ENCODE measurements at places on chromosomes 16 and 17. TPM values are rescaled to one million over a fixed set of nuclear protein-coding genes. Genes with fewer than 3 reads are reported as not detected.
A peak's percentile ranks its signal among the peaks of the same experiment; 100 is the strongest.

Gene TBX21
- total RNA-seq: 22.8 TPM

Gene OTOP2
- total RNA-seq: not detected

Gene CD300LB
- not detected for total RNA-seq

Gene OR2C1
- total RNA-seq: not detected

Gene NPIPB6
- 4.5 TPM for total RNA-seq

Gene INCA1
- 0.54 TPM for total RNA-seq

Gene SDK2
- 31.1 TPM for total RNA-seq

Gene CFAP97D1
- total RNA-seq: not detected

DNA sequence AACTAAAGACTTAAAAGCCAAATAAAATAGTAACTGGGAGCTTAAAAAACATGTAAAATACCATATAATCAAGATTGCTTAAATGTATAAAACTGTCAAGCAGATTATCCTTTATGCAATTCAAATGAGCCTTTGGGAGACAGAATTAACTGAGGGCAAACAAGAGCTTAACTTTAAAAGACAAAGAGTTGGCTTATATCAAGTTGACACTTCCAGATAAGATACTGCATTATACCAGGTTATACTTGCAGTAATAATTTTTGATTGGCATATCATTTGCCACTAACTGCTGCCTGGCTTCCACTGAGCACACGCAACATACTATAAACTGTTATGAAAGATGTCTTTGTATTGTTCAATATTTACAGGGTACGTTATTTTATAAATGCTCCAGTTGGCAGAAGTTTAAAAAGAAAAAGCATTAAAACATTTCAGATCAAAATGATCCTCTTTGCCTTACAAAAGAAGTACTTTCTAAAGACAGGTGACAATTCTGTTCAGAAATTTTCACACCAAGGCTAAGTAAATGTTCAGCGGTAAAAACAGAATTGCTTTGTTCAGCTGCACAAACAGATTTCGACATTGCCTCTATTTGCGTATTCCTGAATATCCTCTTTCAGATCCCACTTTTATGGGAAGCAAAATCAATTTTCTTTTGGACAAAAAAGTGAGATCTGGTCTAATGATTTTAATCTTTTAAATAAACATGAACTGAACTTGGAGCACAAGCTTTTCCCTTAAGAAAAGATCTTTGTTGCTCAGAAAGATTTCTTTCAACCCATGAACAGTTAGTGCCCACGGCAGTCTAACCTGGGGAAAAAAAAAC, 50.7 kb downstream of the TOX3 start:
- DNase-seq: no peak
- no peak overlapping the region for H3K4me3 ChIP-seq
- no peaks in the 10 kb centered on the region for H3K4me1 ChIP-seq
- H3K27me3 ChIP-seq: no peaks in the 10 kb centered on the region

- no peak for DNase-seq
- no peaks in the 10 kb centered on the region for H3K36me3 ChIP-seq
- peaks cover 5% of the 10 kb centered on the region for H3K4me1 ChIP-seq
- no peak overlapping the region for H3K4me3 ChIP-seq
- H3K27me3 ChIP-seq: peaks cover 4% of the 10 kb centered on the region
Measured at GRCh38 chr17:36868777-36869176, 68.5 kb upstream of the LHX1 start.

GRCh38 chr16:21603928-21604327, 4.6 kb downstream of the METTL9 start:
- no peaks in the 10 kb centered on the region for H3K27me3 ChIP-seq
- H3K4me1 ChIP-seq: peaks cover 56% of the 10 kb centered on the region
- no peak for DNase-seq
- no peak overlapping the region for H3K27ac ChIP-seq
- H3K4me3 ChIP-seq: no peak overlapping the region
- H3K36me3 ChIP-seq: peaks cover 5% of the 10 kb centered on the region

GRCh38 chr17:68200689-68201417, 47.0 kb upstream of the AMZ2 start:
- peaks cover 52% of the 10 kb centered on the region for H3K27me3 ChIP-seq
- no peak overlapping the region for H3K27ac ChIP-seq
- peaks cover 20% of the 10 kb centered on the region for H3K4me1 ChIP-seq
- H3K4me3 ChIP-seq: peak overlapping the region; percentile 80
- no peaks in the 10 kb centered on the region for H3K36me3 ChIP-seq

GRCh38 chr17:82300707-82301270, 16.6 kb downstream of the CD7 start:
- DNase-seq: peak; percentile 83
- no peaks in the 10 kb centered on the region for H3K36me3 ChIP-seq
- peaks cover 68% of the 10 kb centered on the region for H3K4me1 ChIP-seq
- H3K27me3 ChIP-seq: no peaks in the 10 kb centered on the region
- peak overlapping the region; percentile 59 for H3K4me3 ChIP-seq
- peak overlapping the region; percentile 90 for H3K27ac ChIP-seq

DNA sequence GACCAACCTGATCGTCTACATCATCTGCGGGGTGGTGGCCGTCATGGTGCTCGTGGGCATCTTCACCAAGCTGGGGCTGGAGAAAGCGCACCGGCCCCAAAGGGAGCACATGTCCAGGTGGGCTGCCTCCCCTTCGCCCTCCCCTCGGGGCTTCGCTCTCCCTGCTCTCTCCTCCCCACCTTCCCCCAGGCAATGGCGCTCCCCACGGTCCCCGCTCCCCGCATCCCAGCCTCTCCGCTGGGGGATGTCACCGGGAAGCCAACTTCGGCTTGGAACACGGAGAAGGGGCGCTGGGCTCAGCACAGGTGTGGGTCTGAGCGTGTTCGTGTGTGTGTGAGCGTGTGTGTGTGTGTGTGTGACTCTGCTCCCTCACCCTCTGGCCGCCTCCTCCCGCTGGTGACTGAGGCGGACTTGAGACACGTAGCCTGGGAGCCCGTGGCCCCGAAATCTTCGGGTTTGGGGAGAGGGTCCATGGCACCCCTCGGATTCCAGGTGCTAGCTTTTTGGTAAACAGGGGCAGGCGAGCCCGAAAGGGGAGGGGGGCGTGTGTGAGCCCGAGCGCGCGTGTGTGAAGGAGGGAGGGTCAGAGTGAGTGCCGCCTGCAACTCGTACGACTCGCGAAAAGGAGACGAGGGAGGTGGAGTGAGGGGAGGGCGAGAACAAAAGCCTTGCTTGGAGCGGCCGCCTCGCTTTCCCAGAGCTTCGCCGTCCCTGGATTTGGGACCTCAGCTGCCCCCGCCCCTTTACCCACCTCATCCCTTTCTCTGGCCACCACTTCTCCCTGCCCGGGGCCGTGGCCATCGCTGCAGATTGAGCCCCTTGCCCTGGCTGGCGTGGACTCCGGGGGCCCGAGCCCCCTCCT, 1.3 kb downstream of the SHISA9 start:
- H3K4me1 ChIP-seq: no peaks in the 10 kb centered on the region
- H3K36me3 ChIP-seq: no peaks in the 10 kb centered on the region
- H3K27me3 ChIP-seq: peaks cover 73% of the 10 kb centered on the region

GRCh38 chr16:47927330-47927729, 228.5 kb downstream of the ABCC12 start:
- H3K36me3 ChIP-seq: no peaks in the 10 kb centered on the region
- no peaks in the 10 kb centered on the region for H3K27me3 ChIP-seq
- DNase-seq: no peak
- no peak overlapping the region for H3K27ac ChIP-seq
- no peak overlapping the region for H3K4me3 ChIP-seq

- H3K4me3 ChIP-seq: no peak overlapping the region
- DNase-seq: no peak
- peaks cover 18% of the 10 kb centered on the region for H3K36me3 ChIP-seq
- peaks cover 46% of the 10 kb centered on the region for H3K4me1 ChIP-seq
- H3K27ac ChIP-seq: no peak overlapping the region
Measured at GRCh38 chr16:68096491-68096890, 11.3 kb downstream of the NFATC3 start.

DNA sequence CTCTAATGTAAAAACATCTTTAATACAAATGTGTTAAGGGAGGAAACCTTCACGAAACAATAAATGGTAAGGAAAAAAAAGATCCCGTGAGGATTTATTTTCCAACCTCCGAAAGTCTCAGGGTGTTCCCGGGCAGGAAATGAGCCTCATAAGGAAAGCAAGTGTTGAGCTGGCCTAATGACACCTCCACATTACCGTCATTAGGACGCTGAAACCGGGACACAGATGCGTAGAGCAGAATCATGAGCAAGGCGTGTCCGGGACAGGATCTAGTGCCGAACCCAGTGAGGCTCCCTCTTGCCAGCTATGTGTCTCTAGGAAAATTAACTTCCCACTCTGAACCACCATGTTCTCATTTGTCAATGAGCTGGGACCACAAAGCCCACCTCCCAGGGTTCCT, 22.7 kb upstream of the CYTH1 start:
- H3K27me3 ChIP-seq: no peaks in the 10 kb centered on the region
- DNase-seq: no peak
- H3K4me3 ChIP-seq: no peak overlapping the region
- H3K36me3 ChIP-seq: peaks cover 31% of the 10 kb centered on the region
- H3K27ac ChIP-seq: no peak overlapping the region

- H3K36me3 ChIP-seq: no peaks in the 10 kb centered on the region
- H3K27ac ChIP-seq: no peak overlapping the region
- H3K4me3 ChIP-seq: no peak overlapping the region
- peaks cover 25% of the 10 kb centered on the region for H3K27me3 ChIP-seq
- DNase-seq: no peak
- H3K4me1 ChIP-seq: peaks cover 33% of the 10 kb centered on the region
Measured at GRCh38 chr17:57871155-57871554, 21.3 kb upstream of the MRPS23 start.
